ENCODE measurements at places on chromosomes 11 and 22.

DNA sequence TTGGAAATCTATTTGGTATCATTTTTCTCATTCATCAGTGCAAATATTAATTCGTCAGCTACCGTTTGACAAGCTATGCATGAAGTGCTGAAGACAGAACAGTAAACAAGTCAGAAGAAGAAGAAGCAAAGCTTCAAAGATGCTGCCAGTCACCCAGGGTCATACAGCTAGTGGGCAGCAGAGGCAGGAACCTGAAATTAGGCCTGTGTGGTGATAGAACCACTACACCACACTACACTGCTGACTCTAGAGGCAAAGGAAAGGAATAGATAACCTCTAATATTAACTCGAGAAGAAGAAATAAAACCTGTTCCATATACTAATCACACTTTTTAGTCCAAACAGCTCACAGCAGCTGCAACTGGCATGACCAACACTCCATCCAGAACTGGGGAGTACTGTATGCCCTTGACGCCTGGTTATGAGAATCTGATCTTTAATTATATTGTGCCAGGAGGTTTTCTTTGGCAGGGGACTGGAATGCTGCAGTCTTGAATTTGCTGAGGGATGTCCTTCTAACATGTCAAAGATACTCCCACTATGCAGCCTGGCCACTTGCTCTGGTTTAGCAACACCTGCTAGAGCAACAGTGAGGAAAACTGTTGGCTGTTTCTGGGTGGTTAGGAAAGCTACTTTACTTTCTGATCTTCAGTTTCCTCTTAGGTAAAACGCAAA is 73.0 kb downstream of the PAK1 start:
- no peak for DNase-seq

DNA sequence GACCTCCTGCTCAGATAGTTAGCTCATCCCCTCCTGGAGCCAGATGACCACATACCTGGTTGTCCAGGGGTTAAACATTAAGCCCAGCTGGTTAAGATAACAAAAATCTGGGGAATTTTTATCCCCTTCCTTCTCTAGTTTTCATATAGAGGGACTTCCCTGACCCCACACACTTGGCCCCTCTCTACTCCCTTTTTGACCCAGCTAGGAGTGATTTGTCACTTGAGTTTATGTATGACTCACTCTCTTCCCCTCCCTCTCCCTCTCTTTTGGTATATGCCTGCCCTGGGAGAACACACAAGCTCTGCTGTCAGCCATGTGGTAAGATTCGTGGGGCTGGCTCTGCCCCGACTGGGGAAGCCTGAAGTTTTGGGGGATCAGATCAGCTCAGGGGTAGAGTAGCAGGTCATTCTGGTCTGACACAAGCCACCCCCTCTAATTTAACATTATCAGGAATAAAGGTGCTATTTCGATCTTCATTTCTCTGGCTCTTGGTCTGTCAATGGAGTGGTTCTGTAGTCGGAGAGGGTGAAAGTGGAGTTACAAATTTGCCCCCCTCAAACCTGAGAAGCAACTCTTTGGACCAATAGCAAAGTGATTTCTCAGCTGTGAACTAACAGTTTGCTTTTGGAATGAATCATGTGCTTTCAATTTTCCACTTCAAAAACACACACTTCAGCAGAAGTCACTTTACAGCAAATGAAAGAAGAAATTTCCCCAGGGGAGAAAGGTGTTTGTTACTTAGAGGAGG is 415.3 kb upstream of the CADM1 start:
- no peak for DNase-seq

- DNase-seq, result no peak
Measured at GRCh38 chr11:90493379-90493778, 270.5 kb upstream of the CHORDC1 start.

DNA sequence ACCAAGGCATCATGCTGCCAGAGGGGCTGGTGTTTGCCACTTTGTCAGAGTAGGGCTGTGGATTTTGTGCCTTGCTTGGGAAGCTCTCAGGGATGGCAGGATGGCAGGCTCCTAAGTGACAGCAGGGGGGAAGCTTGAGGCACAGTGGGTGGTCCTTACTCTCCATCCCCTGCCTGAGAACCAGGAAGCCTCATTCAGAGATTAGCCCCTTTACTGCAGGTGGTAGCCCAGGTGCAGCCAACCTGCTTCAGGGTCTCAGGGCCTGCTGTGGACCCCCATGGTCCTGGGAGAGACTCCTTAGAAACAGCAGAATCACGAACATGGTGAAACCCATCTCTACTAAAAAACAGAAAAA is 8.9 kb upstream of the ST3GAL4 start:
- no peak for DNase-seq

GRCh38 chr22:24207264-24208011 is 26.2 kb downstream of the SUSD2 start:
- no peak for DNase-seq

GRCh38 chr11:101863361-101863760 is 51.4 kb upstream of the CEP126 start:
- no peak for DNase-seq

DNA sequence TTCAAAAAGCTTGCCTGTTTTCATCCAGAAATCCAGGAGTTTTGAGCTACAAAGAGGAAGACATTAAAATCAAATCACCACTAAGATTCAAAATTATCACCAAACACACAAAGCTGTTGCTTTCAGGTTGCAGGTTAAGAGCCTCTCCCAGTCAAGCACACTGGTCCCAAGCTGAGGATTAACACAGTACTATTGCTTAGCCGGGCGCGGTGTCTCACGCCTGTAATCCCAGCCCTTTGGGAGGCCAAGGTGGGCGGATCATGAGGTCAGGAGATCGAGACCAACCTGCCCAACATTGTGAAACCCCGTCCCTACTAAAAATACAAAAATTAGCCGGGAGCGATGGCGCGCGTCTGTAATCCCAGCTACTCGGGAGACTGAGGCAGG is 1165.1 kb downstream of the LRRC4C start:
- no peak for DNase-seq

DNA sequence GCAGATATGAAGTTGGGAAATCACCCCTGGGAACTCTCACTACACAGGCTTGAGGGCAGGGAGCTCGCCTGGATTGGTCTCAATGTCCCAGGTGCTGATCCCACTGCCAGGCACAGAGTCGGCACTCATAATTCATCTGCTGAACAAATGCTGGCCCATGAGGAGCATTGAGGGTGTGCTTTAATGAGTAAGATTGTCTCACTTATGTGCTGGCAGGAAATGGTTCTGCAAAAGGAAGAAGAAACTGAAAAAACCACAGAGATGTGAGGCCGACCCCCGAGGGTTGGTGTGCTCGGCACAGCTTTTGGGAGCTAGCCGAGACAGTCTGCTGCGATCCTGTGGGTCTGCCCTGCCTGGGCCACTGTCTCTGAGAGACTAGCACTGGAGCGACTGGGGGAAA is 9.4 kb downstream of the PLAAT2 start:
- DNase-seq, result no peak

DNA sequence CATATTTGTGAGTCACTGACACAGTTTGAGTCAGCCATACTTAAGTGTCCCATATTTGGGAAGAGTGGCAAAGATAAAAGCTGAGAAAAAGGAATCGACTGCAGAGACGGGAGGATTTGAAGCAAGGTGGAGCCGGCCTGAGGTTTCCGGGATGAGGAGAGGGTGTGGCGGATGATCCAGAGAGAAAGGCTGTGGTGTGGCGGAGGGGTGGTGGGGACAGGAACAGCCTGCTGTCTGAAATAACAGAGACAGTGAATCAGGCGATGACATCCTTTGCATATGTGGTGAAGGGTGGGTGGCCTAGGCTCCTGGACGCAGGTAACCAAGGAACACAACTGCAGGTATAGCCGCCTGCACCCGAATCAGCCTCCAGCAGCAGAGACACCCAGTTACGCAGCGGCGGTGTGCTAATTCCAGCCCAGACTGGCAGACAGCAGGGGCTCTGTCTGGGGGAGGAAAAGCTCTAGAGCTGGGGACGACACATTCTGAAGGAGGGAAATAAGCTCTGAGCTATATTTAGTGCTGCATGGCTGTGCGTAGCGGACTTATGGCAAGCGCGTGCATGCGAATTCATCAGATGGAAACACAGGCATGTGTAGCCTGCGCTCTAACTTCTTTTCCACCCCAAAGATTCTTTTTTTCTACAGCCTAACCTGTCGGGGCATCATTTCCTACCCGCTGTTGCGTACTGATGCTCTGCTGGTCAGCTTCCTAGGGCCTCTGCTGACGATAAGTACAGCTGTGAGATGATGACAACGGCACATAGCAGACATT is 62.7 kb upstream of the BARX2 start:
- no peak for DNase-seq
